IMR-90 (cell line): ENCODE measurements at places on chromosomes 13 and 19.

GRCh38 chr19:54165222-54165621 is 5.7 kb upstream of the LENG1 start:
- no peak for DNase-seq

- DNase-seq = no peak
These were observed 71.3 kb downstream of the ARHGEF7 start for GRCh38 chr13:111186305-111186935.

GRCh38 chr19:33953023-33953422 is 156.4 kb downstream of the KCTD15 start:
- DNase-seq = no peak

DNA sequence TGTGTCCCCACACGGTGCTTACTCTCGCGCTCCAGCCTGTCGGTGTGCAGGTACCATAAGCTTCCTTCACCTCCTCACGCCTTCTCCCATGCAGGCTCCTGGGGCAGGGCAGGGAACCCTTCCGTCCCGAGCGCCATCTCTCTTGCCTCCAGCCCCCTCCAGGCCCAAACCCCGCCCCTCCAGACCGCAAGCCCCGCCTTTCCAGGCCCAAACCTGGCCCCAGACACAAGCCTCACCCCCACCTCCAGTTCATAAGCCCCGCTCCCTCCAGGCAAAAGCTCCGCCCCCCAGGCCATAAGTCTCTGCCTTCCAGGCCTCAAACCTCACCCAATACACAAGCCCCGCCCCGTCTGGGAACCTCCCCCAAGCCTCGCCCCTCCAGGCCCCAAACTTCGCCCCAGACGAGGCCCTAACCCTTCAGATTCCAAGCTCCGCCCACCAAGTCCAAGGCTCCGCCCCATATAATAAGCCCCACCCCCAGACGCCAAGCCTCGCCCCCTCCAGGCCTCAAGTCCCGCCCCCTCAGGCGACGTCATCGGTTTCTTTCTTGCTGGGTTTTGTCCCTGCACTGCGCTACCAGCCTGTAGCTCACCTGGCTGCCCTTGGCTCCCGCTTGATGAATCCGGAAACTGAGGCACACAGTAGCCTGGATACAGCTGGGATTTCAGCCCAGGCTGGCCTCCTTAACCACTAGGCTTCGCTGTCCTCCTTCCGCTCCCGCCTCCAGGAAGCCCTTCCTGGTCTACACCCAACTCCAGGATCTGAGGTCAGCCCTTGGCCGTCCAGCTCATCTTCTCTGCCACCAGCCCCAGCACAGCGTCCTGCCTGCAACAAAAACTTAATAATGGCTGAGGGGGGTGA is 16.1 kb downstream of the MKNK2 start:
- DNase-seq = peak; percentile 8

- DNase-seq = no peak
These were observed 12.6 kb upstream of the URAD start for GRCh38 chr13:28001049-28001448.

GRCh38 chr13:112445411-112446271 is 69.5 kb downstream of the SPACA7 start:
- no peak for DNase-seq

GRCh38 chr19:38139122-38139521 is 84.9 kb downstream of the DPF1 start:
- DNase-seq = no peak

- DNase-seq = no peak
These were observed 2.0 kb downstream of the NAA16 start for GRCh38 chr13:41313117-41313516.

GRCh38 chr13:35917942-35918645 is 213.1 kb downstream of the DCLK1 start:
- DNase-seq = peak; percentile 52

DNA sequence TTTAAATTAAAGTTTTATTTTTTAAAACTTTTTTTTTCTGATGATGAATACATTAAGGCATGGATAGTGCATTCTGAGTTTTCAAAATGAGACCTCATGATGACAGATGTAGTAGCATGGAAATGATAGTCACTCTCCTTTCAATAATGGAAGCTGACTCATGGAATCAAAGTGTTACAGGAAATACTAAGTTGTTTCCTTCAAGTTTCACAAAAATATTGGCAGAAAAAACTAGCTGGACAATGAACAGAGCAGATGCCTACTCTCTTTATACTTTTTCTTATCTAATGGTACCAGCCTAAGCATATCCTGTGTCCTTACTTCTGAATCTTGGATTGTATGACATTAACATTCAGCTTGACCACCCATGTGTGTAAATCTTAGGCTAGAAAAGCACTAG is 1337.3 kb downstream of the PCDH9 start:
- DNase-seq = peak; percentile 7

GRCh38 chr13:48733739-48734335 is 80.1 kb downstream of the CYSLTR2 start:
- no peak for DNase-seq

- no peak for DNase-seq
These were observed 61.9 kb downstream of the MLLT1 start for GRCh38 chr19:6217752-6218334.

DNA sequence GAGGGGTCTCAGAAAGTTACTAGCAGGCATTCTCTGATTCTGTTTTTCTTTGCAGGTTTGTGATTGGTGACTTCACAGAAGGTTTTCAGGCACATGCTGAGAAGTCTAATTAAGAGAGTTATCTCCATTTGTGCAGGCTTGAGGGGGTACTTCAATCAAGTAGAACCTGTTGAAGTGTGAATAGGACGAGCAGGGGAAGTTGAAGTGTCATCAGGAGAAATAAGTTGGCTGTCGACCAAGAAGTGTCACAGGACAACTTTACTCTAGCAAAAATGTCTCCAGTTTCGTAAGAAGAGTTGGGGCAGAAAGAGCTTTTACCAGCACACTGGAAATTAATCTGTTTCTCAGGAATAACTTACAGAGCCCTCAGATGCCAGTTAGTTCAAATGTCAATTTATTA is 576.5 kb upstream of the SLITRK5 start:
- DNase-seq = no peak

GRCh38 chr13:38262211-38262610 is 87.4 kb upstream of the UFM1 start:
- DNase-seq = no peak

- DNase-seq = peak; percentile 28
These were observed 1.8 kb downstream of the PIP5K1C start for GRCh38 chr19:3698386-3698950.

GRCh38 chr19:32457571-32458158 is 52.1 kb downstream of the DPY19L3 start:
- DNase-seq = no peak

DNA sequence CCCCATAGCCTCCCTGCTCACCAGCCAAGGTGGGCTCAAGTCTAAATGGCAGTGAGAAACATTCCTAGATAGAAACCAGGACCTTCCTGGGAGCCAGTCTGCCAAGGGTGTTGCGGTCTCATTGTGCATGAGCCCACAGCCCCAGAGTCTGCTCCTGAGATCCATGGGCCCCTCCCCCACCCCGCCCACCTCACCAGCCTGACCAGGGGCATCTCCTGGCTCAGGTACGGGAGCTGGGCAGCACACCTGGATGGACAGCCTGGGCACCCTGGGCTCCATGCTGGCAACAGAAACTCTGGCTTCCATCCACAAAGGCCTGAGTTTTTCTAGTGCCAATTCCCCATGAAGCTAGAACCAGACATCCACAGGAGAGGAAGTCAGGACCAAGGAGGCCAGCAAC is 65.6 kb downstream of the RAB20 start:
- no peak for DNase-seq

GRCh38 chr13:20801707-20802106 is 27.9 kb upstream of the EEF1AKMT1 start:
- no peak for DNase-seq

- DNase-seq = peak; percentile 59
These were observed 7.0 kb upstream of the HCN2 start for GRCh38 chr19:582497-583197.

DNA sequence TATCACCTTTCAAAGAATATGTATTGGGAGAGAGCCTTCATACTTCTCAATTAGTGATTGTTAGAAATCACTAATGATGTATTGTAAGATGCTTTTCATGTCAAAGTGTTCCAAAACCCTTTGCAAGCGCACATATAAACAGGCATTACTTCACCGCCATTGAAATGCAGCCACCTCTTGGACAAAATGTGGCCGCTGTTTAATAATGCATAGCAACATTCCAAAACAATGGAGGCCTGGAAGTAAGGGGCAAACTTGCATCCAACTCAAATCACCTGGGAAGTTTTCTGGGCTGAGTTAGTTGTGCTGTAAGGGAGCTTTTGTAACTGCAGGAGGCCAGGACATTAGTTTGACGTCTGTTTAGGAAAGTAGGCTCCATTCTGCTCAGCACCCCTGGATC is 438.1 kb downstream of the FGF9 start:
- no peak for DNase-seq

GRCh38 chr13:32229443-32229842 is 85.7 kb downstream of the ZAR1L start:
- DNase-seq = peak; percentile 28

GRCh38 chr19:49713236-49713845 is 22.4 kb downstream of the CPT1C start:
- DNase-seq = no peak

- no peak for DNase-seq
These were observed 13.9 kb upstream of the OVOL3 start for GRCh38 chr19:36097036-36097435.

- no peak for DNase-seq
These were observed 31.5 kb upstream of the PABPC3 start for GRCh38 chr13:25064396-25064795.

DNA sequence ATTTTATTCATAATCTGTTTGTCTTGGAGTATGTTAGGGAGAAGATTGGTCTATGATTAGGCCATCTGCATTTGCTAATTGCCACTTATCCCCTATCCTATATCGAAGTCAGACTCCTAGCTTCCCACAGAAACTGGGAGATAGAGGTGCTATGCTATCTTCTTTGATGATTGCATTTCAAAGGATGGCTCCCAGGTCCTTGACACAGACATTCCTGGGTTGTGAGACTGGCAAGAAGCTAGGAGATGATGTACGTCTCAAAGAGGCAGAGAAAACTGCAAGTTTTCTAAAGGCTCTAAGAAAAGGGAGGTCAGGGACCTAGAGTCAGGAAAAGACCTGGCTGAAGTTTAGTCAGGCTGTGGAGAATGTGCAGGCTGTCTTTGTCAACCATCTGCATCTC is 1251.9 kb downstream of the PCDH17 start:
- no peak for DNase-seq

DNA sequence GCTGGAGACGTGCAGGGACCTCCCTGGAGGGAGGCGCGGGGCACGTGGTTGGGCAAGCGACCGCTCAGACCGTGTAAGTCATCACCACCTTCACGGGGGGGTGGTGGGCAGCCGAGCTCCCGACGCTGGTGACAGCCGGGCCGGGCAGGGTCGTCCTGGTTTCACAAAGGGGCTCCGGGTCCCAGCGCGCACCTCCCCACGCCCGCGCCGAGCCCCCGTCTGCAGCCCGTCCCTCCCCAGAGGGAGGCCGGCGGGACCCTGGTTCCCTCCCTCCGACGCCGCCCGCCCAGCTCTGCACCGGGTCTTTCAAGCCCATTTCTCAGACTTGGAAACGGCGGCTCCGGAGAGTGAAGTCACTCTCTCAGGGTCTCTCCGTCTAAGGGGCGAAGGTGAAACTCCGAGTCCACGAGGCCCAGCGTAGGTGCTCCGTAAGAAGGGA is 729 bp upstream of the ARID3A start:
- DNase-seq = peak; percentile 18

- DNase-seq = peak; percentile 80
These were observed 545 bp downstream of the RAD23A start for GRCh38 chr19:12946092-12946721.

DNA sequence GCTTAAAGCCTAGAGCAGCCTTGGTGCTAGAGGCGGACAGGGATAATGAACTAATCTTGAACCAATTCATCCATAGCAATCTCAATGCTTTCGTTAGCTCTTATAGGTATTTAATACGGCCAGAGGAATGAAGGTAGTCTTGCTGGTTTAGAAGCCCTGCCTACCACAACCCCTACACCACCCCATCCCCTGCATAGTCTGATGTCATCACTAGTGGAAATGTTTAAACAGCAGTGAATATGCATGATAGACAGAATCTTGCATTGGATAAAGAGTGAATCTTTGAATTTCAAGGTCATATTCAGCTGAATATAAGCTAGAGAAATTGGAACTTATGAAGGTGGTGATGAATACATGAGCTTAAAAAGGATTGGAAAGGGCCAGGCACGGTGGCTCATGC is 321.9 kb downstream of the ITGBL1 start:
- DNase-seq = no peak

- no peak for DNase-seq
These were observed 2.6 kb downstream of the ERVK3-1 start for GRCh38 chr19:58307736-58308135.

DNA sequence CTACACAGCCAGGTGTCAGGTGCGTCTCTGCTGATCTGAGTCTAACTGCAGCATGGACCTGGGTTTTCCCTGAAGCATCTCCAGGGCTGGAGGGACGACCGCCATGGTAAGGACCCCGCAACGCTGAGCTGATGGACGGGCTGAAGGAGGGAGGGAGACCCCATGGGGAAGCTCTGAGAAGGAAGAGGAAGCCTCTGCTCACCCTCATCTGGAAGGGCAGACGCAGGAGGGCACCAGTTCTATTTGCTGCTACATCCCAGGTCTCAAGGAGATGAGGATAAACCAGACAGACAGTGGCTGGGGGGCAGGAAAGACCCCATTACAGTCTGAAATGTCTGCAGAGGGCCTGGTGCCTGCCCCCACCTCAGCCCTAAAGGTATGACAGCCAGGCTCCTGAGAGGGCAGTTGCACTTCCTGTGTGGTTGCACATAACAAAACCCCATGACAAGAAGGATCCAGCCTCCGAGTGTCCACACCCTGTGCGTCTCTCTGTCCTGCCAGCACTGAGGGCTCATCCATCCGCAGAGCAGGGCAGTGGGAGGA is at the start of gene LILRA2:
Gene LILRA2, plus strand, starts transcription at position 461 of the 543 bp plus-strand sequence. CDS start 89 bp downstream, outside the sequence.
- DNase-seq = no peak

DNA sequence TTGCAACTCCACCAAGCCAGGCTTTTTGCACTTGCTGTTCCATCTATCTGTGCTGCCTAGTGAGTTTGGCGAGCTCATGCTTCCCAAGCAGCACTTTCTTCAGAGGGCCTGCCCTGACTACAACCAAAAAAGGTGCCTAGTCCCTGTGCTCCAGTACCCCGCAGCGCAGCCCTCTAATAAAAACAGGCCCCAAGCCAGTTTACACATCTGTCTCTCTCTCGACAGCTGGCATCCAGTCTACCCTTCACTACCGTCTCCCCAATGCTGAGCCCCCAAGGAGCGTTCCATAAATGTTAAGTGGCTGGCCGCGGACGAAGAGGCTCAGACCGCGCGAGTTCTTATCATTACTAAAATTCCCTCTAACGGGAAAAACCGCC is 512 bp downstream of the MED4 start:
- no peak for DNase-seq

- DNase-seq = no peak
These were observed 184.1 kb downstream of the DIAPH3 start for GRCh38 chr13:59979589-59979988.

- no peak for DNase-seq
These were observed 949 bp upstream of the ZNF260 start for GRCh38 chr19:36528921-36529518.

DNA sequence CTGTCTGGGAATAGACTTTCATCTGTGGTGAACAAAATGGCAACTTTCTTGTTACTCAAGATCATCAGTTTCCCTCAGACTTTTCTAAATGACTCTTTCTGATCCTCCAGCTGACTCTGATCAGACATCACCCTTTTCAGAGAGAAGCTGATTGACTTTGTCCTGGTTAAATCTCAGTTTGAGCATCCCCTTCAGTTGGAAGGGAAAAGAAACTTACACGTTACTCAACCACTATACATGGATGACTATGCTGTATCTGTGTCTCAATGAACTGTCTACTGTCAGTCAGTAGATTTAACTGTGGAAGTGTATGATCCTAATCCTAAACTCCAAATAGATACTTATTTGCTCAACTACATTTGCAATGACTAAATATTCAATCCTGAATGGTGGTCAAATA is 118.5 kb downstream of the NALCN start:
- no peak for DNase-seq
